ENCODE measurements at places on chromosomes 2 and 18. TPM values are rescaled to one million over a fixed set of nuclear protein-coding genes. Genes with fewer than 3 reads are reported as not detected.

DNA sequence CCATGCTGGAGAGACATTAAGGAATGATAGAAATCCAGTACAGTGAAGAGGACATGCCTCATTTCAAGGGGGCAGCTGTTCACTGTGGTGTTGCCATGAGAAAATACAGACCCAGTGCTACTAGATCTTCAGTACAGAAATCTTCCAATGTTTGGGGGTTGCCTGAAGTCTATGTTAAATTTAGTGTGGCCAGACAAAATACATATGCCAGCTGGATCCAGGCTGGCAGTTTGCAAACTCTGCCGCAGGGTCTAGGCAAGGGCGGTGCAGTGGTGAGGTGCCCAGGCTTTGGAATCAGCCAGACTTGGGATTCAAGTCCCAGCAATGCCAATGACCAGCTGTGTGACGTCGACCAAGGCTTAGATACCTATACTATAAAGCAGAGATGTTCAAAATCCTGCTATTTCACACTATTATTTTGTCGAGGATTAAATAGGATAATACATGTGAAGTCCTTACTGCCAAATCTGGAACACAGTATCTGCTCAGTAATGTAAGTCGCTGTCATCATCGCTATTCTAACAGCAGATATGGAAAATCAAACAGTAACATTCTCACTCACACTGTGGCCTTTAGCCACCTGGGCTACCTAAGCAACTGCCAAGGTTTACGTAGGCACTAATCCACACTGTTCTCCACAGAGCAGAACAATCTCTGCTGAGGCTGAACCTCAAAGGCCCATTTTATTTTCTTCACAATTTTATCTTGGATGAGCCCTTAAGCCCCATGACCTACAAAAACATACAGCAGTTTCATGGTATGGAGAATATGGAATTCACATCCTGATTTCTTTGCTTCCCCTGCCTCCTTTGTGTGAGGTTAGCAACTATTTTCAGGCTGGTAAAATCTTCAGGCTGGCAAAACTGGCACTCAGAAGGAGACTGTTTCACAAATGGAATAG, 5.9 kb upstream of the TMSB10 start:
- no peak overlapping the region for H3K4me3 ChIP-seq
- no peak overlapping the region for H3K27ac ChIP-seq
- no peaks in the 10 kb centered on the region for H3K36me3 ChIP-seq
- DNase-seq = no peak
- H3K27me3 ChIP-seq = no peaks in the 10 kb centered on the region

DNA sequence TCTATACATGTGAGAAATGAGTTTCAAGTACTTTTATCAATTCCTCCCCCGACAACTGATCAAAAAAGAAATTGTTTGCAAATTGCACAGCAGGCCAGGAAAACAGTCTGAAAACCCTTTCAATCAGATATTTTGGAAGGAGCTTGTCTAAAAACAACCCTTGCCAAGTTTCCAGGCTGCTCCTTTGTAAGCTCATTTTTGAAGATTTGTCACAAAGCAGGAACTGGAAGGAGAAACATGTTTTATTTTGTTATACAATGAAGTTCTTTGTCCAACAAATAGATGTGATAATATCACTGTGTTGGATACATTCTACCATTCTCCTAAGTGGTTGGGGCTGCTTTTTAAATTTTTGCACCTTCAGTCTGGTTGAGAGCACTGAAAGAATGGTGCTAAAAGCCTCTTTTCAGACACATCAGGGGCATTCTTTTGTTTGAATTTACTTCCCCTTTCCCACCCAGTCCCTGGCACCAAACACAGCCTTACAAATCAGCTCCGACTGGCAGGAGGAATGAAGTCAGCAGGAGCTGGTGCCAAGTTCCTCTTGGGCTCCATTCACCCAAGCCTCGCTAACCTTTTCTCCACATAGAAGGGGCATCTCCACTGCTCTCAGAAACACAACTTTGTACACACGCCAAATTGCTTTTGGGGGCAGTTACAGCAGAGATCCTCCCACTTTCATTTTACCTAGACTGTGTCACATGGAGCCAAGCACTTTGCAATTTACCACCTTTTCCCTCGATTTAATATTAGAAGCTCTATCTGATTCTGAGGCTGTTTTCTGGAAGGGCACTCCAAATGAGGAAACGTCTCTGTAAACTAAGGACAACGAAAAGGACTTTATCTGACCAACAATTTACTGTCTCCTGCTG, 88.0 kb downstream of the C1D start:
- no peak overlapping the region for H3K4me3 ChIP-seq
- no peaks in the 10 kb centered on the region for H3K27me3 ChIP-seq
- H3K36me3 ChIP-seq = no peaks in the 10 kb centered on the region
- H3K4me1 ChIP-seq = no peaks in the 10 kb centered on the region
- no peak for DNase-seq

- H3K27ac ChIP-seq = no peak overlapping the region
- H3K4me3 ChIP-seq = no peak overlapping the region
- H3K36me3 ChIP-seq = no peaks in the 10 kb centered on the region
- H3K4me1 ChIP-seq = peaks cover 10% of the 10 kb centered on the region
- no peaks in the 10 kb centered on the region for H3K27me3 ChIP-seq
Measured at GRCh38 chr18:2961821-2962220, 51.1 kb downstream of the LPIN2 start.

Gene OSR1
- 3.0 TPM for total RNA-seq

- DNase-seq = no peak
- peaks cover 10% of the 10 kb centered on the region for H3K4me1 ChIP-seq
- peak overlapping the region; percentile 53 for H3K27ac ChIP-seq
- peaks cover 4% of the 10 kb centered on the region for H3K36me3 ChIP-seq
- no peaks in the 10 kb centered on the region for H3K27me3 ChIP-seq
Measured at GRCh38 chr18:23189099-23189498, 53.8 kb downstream of the CABLES1 start.

Gene HOXD10
- not detected for total RNA-seq

Gene OSBPL6
- total RNA-seq = 1.5 TPM
